ENCODE measurements at places on chromosomes 3 and 15. TPM values are rescaled to one million over a fixed set of nuclear protein-coding genes. Genes with fewer than 3 reads are reported as not detected.

NME9 gene
- not detected for total RNA-seq

WDR49 gene
- 0.20 TPM for total RNA-seq

PPP1R14D gene
- not detected for total RNA-seq

SETMAR gene
- total RNA-seq: 7.2 TPM

CCDC39 gene
- total RNA-seq: not detected

GOLGA8R gene
- 1.3 TPM for total RNA-seq

SEMA4B gene
- total RNA-seq: 15.9 TPM

TMEM42 gene
- total RNA-seq: 10.2 TPM

MYRIP gene
- total RNA-seq: 22.4 TPM

CLK3 gene
- total RNA-seq: 52.8 TPM

RYR3 gene
- under 0.01 TPM for total RNA-seq

CLDN18 gene
- not detected for total RNA-seq

GNB4 gene
- total RNA-seq: 105 TPM

DUOXA2 gene
- not detected for total RNA-seq

CCR9 gene
- not detected for total RNA-seq

QRICH1 gene
- 62.7 TPM for total RNA-seq

C3orf49 gene
- total RNA-seq: not detected

SI gene
- total RNA-seq: not detected

IGDCC3 gene
- total RNA-seq: not detected

SST gene
- total RNA-seq: not detected

NCBP2 gene
- total RNA-seq: 85.5 TPM

METTL6 gene
- total RNA-seq: 27.0 TPM

CD200R1 gene
- total RNA-seq: not detected

TGM5 gene
- total RNA-seq: not detected

PIGX gene
- 17.4 TPM for total RNA-seq

GOLGA6L7 gene
- not detected for total RNA-seq

KLF13 gene
- 23.8 TPM for total RNA-seq

CFAP100 gene
- not detected for total RNA-seq

CGNL1 gene
- total RNA-seq: 50.1 TPM

TMEM158 gene
- total RNA-seq: 6.1 TPM

RBPMS2 gene
- total RNA-seq: not detected

LIPC gene
- 0.04 TPM for total RNA-seq

CYP8B1 gene
- total RNA-seq: not detected

IL16 gene
- total RNA-seq: 0.20 TPM
